ENCODE measurements at places on chromosomes 3 and 15.

DNA sequence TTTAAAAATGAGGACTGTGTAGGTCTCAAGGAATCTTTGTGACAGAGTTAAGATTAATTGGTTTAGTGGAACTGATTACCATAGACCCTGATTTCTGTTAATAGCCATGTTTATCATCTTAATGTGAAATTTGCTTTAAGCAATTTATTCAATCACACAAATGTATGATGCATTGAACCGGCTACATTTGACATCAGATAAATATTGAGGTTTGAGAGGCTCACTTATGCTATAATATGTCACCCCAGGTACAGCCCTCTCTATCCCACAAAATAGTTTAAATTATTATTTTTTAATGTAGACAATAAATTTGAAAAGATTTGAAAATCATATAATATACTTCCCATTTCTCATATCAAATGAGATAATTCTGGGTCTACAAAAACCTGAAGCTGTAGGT is 413.3 kb downstream of the NAALADL2 start:
- no peak for DNase-seq

DNA sequence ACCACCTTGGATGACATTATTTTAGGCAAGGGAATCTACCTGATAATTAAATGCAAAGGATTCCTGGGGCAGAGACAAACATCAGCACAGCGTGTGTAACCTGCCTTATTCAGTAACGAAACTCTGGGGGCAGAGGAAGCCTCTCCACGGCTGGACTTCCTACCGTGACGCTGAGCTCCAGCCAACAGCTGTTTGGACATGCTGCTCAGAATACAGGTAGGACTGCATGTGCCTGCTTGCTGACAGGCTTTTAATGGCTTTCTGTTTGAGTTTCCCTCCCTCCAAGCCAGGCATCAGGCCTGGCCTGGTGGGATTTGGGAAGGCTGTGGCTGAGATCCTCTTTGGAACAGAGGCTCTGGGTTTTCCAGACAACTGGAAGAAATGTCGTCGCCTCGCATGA is 150.6 kb downstream of the ADAMTS17 start:
- no peak for DNase-seq

- DNase-seq, result no peak
These were observed 490.5 kb upstream of the NR2F2 start for GRCh38 chr15:95840004-95840403.

DNA sequence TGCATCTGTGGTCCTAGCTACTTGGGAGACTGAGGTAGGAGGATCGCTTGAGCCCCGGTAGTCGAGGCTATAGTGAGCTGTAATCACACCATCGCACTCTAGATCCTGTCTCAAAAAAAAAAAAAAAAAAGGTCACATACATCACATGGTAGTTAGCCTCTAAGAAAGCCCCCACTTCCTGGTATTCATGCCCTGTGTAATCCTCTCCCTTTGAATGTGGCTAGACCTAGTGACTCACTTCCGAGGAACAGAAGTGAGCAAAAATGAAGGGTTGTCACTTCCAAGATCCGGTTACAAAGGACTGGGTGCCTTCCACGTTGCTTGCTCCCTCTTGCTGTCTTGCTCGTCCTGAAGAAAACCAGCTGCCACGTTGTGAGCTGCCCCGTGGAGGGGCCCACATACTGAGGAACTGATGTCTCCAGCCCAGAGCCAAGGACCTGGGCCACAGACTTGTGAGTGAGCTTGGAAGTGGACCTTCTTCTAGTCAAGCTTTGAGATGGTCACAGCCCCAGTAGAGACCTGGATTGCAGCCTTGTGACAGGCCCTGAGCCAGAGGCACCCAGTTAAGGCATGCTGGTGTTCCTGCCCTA is 12.6 kb upstream of the LCTL start:
- no peak for DNase-seq

DNA sequence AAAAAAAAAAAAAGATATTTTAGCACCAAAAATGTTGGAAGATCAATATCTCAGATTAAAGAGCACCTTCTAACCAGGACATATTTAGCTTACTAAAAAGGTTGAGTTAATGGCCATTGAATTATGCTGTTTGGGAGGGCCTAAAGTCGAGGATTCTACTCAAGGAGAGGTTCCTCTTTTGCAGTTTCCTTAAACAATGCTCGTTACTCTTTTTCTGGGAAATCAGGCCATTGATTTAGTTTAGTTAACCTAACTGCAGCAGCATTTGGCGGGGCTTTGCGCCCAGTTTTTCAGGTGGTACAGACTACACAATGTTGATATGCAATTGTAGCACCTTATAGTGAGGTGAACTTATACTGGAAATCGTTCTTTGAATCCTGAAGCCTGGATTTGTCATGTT is 6.8 kb downstream of the ABHD2 start:
- no peak for DNase-seq

DNA sequence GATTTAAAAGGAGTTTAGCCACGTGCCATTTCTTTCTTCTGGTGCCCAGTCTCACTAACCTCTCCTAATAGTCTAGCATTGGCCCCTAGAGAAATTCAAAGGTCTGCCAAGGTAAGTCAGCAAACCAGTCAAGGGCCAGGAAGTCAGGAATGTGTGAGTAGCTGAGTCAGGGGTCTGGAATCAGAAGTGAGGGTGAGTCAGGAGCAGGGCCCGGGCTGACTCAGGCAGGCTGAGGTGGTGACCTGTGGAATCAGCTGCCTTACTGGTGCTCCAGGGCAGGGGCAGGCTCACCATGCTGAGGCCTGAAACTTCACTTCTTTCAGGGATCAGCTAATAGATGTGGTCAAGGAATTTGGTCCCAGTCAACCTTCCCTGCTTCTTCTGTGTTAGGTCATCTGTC is 105.8 kb upstream of the MYZAP start:
- DNase-seq, result no peak

DNA sequence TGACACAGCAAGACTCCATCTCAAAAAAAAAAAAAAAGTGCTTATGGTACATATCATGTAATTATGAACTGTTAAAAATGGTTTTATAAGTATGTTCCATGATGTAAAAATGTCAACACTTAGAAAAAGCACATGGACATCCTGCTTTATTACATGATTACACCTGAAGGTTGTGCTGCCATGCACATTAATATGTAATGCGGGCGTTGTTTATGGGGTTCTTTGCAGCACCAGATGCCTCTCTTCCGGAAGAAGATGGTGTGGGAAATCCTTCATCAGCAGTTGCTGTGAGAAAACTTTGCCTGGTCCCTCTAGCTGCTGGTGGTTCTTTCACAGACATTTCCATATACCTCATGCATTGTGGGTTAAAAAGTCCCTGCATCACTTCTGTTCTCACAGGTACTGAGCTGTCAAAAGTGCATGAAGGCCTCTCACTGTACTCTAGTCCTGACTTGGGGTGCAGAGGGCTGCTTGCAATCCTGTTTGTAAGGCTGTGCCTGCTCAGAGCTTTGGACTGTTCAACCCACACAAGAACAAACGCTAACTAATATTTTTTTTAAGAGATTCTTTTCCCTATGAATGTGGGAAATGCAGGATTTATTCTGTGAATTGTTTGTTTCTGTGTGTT is 43.6 kb downstream of the SENP2 start:
- no peak for DNase-seq

DNA sequence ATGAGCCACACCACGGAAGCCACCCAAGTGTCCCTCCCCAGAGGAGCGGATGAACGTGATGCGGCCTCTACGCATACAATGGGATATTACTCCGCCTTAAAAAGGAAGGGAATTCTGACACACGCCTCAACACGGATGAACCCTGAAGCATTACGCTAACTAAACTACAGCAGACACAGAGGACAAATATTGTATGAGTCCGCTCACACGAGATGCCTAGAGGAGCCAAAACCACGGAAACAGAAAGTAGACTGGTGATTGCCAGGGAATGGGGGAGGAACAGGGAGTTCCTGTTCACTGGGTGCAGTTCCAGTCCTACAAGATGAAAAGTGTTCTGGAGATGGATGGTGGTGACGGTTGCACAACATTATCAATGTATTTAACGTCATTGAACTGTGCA is 32.7 kb downstream of the SRGAP3 start:
- DNase-seq, result no peak

DNA sequence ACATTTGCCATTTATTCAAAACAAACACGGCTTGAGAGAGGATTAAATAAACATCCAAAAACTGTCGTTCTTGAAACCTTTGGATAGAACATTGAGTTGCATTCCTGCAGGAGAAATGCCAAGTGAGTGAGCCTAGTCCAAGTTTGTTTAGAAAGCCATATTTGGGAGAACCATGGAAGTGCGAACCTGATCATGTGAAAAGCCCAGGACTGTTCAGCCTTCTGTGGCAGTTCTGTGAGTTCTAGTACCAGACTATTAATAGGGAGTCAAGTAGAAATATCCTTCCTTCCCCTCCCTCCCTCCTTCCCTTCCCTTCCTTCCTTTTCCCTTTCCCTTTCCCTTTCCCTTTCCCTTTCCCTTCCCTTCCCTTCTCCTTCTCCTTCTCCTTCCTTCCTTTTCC is 470.4 kb downstream of the LPP start:
- no peak for DNase-seq

DNA sequence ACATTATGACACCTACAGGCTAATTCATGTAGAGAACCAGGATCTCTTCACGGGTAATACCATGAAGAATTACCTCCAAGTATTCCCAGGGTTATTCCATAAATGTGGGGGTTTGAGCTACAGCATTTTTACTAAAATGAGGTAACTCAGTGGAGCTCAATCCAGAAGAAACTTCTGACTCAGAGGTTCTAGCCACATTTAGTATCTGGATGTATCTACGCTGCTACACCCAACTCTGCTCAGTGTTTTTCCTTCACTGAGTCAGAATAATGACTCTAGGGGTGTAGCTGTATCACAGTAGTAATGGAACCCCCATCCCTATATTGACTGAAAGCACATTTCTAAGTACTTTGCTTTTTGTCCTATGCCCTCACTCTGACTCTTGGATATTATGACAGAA is 52.4 kb downstream of the COPS2 start:
- no peak for DNase-seq

DNA sequence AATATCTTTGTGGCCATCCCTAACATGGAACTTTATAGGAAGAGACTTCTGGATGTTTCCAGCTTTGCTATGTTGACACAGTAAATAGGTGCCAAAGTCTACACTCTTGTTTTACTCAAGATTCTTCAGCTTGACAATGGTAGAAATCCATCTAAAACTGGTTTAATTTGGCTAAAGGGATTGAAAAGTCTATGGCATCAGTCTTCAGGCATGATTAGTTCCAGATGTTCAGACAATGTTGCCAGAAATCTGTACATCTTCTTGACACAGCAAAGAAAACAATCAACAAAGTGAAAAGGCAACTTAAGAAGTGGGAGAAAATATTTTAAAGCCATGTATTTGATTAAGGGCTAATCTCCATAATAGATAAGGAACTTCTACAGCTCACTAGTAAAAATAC is 130.5 kb downstream of the LRRC3B start:
- DNase-seq, result no peak

DNA sequence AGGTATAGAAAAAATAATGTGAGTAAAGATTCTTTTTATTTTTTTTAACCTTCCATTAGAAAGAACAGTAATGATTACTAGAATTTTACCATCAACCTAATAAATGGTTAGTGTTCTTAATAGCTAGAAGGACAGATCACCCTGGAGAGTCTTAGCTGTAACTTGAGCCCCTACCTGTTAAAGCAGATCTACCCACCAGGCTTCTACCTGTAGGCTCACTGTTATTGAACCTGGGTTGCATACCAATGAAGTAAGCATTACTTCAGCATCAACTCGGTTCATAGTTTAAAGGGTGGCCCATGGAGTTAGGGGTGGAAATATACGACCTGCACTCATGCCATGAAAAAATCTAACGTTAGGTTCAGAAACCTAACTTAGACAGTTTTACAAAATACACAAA is 280.4 kb downstream of the BBX start:
- DNase-seq, result no peak

DNA sequence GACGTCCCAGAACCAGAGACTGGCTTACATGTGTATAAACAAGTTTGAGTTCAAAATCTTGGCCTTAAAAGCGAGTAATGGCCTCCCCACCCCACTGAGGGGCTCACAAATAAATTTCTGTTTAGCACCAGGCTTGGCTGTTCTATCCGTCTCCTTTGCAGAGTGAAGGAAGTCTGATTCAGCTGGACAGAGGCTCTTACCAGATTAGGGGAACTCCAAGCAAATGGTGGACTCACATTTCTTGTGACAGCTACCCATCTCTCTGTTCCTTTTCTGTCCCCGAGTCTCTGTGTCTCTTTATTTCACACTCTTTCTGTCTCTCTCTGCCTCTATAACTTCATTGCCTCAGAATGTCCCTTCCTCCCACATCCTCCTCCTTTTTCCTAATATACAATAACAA is 62.7 kb downstream of the DGKG start:
- no peak for DNase-seq

DNA sequence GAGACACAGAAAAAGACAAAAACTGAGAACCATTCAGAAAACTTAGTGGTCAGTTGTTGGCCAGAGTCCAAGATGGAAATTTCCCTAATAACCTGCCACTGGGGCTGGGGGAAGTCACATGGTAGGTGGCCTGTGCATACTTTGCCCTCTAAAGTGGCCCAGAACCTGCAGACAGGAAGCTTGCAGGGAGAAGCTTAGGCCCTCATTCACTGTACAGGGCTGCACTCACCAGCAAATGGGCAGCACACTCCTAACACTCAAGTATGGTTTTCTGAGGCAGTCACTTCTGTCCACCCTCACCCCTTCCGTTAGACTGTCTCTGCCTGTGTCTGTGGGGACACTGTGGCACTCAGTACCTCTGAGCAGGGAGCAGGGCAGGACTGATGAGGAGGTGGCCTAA is 14.5 kb upstream of the RNU6-1 start:
- no peak for DNase-seq

- no peak for DNase-seq
These were observed 111.8 kb upstream of the ADAMTS9 start for GRCh38 chr3:64799606-64800005.

- DNase-seq, result no peak
These were observed 19.2 kb upstream of the MUSTN1 start for GRCh38 chr3:52854013-52854412.

- DNase-seq, result no peak
These were observed 26.5 kb upstream of the FAM98B start for GRCh38 chr15:38427380-38427779.

- DNase-seq, result no peak
These were observed 19.3 kb upstream of the SLC12A8 start for GRCh38 chr3:125231895-125232294.

DNA sequence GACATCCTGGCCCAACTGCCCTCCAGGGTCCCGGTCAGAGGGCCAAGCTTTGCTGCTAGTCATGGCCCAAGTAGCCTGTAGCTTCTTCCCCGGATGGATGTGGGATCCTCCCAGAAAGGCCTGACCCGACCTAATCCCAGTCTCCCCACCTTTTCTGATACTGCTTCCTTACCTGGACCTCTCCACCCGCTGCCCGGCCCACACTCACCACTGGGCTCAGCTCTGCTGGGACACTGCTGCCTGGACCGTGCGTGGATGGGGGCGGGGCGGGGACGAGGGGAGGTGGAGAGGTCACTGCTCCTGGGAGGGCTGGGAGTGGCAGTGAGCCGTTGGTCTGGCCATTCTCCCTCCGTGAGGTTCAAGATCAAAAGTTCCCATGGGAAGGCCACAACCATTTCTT is 40.3 kb upstream of the FURIN start:
- no peak for DNase-seq

All from effector CD4-positive, alpha-beta T cell (primary cell).